ENCODE measurements at places on chromosomes 5 and 9. TPM values are rescaled to one million over a fixed set of nuclear protein-coding genes. Genes with fewer than 3 reads are reported as not detected.
A peak's percentile ranks its signal among the peaks of the same experiment; 100 is the strongest.

The ANKS6 gene
- 14.2 TPM for total RNA-seq

- DNase-seq: no peak
These were observed 48.6 kb downstream of the ANXA2R start for GRCh38 chr5:42991404-42992087.

DNA sequence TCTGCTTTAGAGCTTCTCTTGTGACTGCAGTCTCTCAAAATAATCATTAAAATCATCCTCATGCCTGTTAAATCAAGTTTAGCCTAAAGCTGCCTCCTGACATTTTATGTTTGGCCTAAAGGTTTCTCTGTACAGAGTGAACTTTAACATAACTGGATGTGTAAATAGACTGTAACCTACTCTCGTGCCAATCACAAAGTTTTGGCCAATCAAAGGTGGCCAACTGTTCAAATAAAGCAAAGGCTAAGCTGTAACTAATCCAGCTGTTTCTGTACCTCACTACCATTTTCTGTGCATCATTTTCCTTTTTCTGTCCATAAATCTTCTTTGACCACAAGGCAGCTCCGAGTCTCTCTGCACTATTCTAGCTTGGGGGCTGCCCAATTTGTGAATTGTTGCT is 86.2 kb downstream of the GCNT1 start:
- DNase-seq: no peak

- DNase-seq: no peak
These were observed 13.3 kb downstream of the ALDH1B1 start for GRCh38 chr9:38405785-38406184.

The CD74 gene
- 1.8 TPM for total RNA-seq

The IFNB1 gene
- total RNA-seq: 0.52 TPM

DNA sequence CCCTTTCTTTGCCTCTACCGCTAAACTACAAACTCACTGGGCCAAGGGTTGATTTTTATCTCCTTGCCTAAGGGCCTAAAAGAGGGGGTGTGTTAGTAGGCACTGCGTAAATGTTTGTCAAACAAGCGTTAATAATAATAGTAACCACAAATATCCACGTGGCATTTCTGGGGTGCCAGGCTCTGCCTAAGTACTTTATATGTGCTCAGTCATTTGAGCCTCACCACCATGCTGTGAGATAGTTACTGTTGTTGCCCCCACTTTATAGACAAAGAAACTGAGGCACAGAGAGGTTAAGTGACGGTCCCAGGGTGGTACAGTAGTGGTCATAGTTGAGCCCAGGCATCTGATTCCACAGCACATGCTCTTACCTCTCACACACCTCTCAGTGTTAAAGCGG is 52.4 kb downstream of the ERGIC1 start:
- peak; percentile 71 for DNase-seq
